ENCODE measurements at places on chromosomes 12 and 14.

GRCh38 chr12:58906917-58907316, 13.4 kb downstream of the LRIG3 start:
- DNase-seq: no peak

DNA sequence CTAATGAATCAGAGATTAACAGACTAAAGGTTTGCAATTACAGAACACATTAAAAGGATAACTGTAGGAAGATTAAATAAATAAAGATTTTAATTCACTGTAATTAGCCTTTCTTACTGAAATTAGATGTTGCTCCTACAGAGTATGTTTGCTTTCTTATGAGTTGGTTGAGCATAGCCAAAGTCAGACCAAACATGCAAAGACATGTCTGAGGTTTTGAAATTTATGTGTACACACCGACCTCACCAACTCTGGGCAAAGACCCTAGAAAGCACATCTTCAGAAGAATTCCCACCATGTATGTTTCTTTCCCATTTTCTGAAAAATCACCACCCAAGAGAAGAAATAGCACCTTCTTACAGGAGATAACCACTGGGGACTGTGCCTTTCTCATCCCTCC, 159.2 kb downstream of the PAX9 start:
- DNase-seq: no peak

DNA sequence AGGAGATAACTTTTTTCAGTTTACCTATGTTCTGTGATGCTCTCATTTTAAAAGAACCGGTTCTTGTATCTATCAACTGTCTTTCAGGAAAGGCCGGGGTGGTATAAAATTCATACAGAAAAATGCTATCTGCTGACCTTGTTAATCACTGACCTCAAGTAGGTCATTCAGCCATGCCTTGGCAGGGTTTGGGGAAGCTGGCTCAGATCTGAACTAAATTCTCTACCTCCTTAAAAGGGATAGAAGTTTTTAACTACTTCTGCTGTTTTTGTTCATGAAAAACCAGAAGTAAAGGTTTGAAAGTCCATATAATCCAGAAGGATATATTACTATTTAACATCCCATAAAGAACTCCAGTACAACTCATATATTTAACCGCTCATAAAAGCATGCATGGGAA, 10.1 kb downstream of the MYRFL start:
- no peak for DNase-seq

GRCh38 chr12:105741786-105742566, 396.8 kb downstream of the NUAK1 start:
- DNase-seq: peak; percentile 55

DNA sequence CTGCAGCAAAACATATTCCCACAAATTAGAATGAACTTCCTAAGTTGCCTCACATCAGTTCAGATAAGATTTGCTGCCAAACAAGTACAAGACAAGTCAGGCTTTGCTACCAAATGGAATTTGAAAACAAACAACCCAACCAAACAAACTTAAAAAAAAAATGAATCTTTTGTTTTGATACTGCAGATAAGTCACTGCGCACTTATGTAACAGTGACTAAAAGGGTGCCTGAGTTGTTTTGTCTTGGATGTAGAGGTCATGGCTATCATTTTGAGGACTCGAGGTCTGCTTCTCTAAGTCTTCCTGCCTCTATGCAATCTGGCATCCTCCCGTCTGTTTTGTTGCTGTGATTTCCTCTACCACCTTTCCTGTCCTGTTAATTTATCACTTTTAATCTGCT, 11.1 kb upstream of the EPS8 start:
- DNase-seq: no peak

DNA sequence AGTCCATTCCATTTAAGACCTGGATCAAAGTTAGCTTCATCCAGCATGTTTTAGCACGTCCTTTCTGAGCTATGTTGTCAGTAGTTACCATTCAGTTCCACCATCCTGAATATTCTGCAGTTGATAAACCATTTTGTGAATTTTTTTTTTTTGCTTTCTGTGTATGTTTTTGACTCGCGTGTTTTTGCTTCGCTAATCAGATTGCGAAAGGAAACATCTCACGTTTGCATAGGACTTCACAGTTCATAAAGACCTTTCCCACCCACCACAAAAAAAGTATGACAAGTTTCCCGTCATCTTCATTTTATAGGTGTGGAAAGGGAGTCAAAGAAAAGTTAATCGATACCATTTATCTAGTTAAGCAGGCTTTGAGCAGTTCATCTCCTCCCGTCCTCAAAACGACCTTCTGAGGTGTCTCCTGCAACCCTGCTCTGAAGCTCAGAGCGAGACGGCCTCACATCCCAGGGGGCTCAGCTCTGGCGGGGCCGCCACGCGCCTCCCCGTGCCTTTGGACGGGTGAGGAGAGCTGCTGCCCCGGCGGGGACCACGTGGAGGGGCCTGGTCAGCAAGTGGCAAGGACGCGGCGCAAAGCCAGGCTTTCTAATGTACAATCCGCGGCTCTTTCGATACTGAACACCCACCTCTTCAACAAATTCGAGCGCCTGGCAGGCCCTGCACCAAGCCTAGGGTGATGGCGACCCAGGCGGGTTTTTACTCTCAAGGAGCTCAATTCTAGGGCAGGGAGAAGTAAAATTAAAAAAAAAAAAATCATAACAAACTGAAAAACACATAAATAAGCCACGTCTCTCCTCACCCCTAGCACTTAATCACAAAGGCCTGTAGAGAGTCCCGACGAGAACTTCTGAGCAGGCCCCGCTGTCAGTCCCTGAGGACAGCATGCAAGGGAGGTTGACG, 988 bp upstream of the TMEM263 start:
- DNase-seq: peak; percentile 54

DNA sequence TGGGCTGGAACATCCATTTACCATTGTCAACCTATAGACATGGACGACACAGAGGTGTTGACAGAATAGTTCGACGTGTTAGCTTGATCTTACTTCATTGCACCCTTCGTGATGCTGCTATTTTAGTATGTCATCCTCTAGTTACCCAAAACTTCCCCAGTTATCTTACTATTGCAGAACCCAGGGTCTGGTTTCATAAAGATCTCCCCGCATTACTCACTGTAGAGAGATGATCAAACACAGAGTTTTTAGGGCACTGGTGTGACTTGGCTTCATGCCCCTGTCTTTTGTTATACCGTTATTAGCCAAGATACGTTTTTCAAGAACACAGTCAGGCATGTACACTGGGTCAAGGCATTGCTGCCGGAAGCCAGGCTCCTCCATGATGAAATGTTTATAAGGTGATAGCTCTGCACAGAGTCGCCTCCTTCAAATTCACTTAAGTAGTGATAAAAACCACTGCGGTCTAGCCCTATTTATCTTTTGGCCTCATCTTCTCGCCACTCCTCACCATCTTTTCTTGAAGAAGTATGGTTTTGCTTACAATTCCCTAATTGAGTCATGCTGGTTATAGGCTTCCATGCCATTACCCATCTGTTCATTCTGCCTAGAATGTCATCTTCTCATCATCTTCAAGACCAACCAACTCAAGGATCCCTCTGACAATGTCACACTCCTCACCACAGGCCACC, 1127.9 kb downstream of the VRK1 start:
- no peak for DNase-seq

DNA sequence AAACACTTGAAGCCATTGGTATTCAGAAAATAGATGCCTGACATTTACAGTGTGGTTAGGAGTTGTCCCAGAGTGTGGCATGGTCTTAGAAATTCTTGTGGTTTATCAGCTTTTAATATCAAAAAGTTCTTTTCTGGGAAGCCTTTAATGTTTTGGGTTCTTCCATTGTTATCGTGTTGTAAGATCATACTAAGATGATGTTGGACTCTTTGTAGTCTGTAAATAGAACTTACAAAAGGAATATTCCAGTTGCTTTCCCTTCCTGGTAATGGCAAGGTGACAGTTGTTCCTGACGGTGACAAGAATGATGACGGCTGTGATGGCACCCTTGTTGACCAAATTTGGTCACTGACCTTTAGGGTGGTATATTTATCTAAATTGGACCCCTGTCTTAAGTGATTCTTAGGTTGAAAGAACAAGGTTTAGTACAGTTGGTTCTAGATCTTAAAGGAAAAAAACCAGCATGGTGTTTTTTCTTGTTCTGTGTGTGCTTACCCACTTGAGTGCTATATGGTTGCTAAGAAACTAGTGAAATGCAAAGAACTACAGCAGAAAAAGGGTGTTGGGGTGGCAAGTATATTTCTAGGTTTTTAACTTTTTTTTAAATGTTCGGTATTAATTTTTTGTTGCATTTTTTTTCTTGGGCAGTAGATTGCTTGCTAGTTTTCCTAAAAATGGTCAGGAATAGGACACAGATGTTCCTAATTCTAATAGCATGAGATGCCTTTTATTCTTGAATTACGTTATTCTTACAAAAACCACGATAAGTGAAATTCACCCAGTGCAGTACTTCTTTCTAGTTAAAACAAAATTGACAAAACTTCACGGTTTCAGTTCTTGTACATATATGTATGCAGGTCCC, 2.1 kb downstream of the ATP2A2 start:
- DNase-seq: no peak

DNA sequence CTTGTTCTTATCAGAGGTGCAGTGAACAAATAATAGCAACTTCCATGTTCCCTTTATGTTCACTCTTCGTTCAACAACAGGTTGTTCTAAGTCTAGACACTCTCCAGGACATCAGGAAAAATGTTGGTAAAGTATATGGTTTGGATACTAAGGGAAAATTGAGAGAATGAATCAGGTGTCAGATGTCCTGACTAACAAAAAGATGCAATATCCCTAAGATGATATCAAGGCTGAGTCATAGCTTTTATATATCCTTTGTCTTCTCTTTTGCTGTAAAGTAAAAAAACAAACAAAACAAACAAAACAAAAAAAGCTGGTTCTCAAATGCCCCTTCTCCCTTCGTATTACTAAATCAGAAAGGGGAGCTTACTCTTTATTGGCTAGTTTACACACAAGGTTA, 11.1 kb downstream of the GLIPR1L1 start:
- no peak for DNase-seq

DNA sequence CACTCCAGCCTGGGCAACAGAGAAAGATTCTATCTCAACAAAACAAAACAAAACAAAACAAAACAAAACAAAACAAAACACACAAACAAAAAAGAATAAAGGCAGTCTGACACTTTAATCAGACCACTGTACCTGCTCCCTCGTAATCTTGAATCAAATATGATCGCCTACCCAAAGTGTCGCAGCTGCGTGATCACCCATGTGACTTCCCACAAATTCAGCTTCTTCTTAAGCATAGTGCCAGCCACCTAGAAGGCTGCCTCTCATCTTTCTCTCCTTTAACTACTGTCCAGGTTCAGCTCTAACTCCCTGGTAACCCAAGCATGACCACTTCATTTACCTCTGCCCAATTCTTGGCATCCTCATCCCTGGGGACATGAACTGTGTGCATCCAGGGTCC, 37.4 kb downstream of the FMNL3 start:
- DNase-seq: no peak

DNA sequence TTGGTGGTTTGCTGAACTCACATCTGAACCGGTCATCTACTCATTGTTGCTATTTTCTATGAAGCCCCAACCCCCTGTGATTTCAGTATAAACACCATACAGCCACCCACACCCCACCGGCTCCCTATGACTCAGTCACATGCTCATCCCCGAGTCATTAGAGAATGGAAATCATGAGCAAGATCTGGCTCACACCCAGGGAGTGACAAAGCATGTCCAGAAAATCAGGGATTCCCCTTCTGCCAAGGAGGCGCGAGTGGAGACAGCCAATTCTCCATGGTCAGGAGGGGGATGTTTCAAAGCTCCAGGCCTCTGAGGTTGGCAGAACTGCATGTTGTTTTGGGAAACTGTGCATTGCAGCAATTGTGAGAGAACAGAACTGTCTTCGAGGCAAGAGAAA, 657.5 kb upstream of the TBX3 start:
- peak; percentile 80 for DNase-seq

DNA sequence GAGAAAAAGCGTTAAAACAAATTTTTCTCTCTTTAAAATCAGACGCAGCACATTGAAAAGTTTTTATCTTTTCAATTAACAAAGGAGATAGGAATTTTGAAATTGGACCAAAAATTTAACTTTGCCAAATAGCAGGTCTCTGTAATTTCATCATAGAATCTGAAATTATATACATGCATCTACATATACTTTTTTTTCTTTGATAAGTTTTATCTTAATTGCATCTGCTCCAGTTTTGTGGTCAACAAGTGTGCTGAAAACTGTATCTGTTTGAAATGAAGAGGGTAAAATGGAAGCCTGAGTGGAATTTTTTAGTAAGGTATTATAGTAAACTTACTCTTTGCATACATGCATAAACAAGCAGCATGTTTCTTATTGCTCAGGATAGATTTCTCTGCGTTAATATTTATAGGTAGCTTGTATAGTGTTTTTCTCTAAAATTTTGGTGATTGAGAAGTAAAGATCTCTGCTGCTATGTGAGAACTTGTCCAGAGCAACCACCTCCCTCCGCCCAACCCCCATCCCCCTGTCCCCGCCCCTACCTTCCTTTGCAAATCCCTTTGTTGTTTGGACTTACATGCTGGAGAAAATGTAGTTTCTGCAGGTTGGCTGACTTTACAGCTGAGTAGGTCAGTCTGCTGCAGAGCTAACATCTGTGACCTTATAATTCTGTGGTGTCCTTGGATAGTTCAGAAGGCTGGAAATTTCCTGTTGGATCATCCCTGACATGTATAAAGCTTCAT, 64.6 kb downstream of the VRK1 start:
- no peak for DNase-seq

DNA sequence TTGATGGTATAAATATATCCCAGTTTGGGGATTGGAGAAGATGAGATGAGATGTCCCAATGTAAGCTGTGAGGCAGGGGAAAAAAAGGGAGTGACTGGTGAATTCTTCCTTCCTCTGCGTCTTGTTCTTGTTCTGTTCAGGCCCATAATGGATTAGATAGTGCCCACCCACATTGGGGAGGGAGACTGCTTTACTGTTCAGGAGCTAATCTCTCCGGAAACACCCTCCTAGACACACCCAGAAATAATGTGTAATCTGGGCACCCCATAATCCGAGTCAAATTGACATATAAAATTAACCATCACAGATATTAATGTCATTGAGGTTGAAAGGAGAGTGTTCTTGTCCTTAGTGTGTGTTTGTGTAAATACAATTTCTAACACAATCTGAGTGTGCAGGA, 29.3 kb downstream of the ETV6 start:
- DNase-seq: no peak

- DNase-seq: peak; percentile 44
Observed at GRCh38 chr12:124617615-124618014, 50.2 kb upstream of the NCOR2 start.

DNA sequence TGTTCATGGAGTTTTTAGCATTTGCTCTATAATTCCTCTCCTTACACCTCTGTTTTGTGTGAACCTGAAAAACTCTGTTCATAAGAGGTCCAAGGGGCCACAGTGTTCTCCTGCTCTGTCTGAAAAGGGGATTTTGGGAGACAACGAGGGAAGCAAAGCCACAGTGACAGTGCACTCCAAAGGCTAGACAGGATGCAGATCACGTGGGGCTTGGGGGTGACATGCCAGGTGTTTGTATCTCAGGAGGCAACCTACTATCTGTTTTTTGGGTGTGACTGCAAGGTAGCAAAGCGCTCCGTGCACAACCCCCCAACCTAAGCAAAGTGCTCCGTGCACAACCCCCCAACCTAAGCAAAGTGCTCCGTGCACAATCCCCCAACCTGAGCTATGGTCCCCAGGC, 5.1 kb upstream of the CHD4 start:
- no peak for DNase-seq
